ENCODE measurements at places on chromosomes 13 and 19.

GRCh38 chr19:35034005-35034502 is 3.8 kb downstream of the SCN1B start:
- DNase-seq: no peak

DNA sequence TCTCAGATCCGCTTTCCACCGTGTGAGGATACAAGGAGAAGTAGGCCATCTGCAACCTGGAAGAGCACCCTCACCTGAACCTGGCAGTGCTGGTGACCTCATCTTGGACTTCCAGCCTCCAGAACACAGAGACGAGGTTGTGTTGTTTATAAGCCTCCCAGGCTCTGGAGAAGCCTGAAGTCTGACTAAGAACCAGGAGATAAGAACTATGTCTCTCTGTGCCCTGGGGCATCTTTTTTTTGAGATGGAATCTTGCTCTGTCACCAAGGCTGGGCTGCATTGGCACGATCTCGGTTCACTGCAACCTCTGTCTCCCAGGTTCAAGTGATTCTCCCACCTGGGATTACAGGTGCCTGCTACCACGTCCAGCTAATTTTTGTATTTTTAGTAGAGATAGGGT is 14.5 kb downstream of the FCGBP start:
- DNase-seq: no peak

- no peak for DNase-seq
Measured at GRCh38 chr13:96252903-96253302, 163.0 kb downstream of the HS6ST3 start.

DNA sequence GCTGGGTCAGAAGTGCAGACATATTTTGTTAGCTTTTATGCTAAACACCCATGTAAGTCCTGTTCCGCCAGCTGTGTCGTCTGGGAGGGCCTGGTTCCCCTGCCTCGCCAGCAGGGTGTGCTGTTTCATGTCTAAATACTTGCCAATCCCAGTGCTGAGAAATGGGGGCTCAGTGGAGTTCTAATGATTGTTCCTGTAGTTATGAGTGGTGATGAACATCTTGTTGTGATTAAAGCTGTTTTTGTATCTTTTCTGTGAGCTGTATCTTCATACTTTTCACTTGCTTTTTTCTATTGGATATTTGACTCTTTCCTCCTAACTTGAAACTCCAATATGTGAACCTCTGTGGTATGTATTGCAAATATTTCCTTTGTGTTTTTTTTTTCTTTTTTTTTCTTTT is 32.7 kb downstream of the KDM4B start:
- DNase-seq: peak; percentile 59

DNA sequence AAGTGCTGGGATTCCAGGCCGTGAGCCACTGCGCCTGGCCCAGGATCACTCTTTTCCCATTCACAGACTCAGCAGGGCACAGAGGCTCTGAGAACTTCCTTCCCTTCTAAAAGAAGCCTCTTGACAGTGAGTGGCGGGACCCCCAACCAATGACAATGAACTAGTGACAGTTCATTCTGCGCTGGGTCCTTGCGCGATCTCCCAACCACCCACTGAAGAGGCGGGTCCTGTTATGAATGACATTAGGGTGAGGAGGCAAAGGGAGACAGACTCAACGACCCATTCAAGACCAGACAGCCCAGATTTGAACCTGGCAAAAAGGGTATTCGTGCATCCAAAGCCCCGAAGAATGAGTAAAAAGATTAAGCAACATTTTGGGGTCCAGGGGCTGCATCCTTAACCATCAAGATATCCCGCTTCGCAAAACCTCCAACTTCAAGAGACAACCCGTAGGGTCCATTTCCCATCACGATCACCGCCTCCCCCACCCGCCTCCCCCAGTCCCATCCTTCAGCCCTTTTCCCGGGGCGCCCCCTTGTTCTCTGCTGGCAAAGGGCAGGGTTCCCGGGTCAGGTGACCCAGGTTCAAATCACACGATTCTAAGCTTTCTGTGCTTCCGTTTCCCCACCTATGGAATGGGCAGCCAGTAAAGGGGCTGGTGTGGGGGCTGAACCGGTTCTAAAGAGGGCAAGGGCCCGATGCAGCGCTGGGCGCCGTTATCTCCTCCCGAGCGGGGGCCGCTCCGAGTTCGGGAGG is 719 bp downstream of the SUGP2 start:
- DNase-seq: peak; percentile 77

- no peak for DNase-seq
Measured at GRCh38 chr19:50365434-50366306, at the start of gene NAPSA. Gene NAPSA (minus strand): TSS chr19:50365639. CDS start chr19:50365621, 18 bp downstream.

DNA sequence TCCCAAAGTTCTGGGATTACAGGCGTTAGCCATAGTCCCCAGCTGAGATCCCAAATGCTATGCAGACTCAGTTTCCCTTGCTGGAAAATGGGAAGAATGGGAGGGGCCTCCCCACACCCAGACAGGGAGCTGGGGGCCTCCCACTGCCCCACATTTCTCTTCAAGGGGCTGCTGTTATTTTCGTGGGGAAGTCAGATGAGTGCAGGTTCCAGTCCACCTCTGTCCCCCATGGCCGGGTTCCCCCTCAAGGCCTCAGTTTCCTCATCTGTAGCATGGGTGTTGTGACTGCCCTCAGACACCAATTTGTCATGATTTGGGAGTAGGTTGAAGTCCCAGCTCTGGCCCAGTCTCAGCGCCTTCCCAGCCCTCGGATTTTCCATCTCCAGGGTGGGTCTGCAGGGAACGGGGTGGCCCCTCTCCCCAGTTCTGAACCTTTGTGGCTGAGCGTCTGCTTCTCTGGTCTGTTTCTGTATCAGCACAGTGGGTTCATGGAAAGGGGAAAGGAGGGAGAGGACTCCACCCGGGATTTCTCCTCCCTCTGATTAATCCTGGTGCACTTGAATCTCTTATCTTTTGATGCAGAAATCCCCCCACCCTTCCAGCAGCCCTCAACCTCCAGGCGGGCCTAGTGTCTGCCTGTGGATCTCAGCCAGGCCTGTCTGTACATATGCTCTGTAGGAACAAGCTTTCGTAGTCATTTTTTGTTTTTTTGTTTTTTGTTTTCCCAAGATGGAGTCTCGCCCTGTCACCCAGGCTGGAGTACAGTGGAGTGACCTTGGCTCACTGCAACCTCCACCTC is 12.2 kb downstream of the NFIC start:
- no peak for DNase-seq

GRCh38 chr13:43365039-43365344 is 341.6 kb downstream of the DNAJC15 start:
- no peak for DNase-seq

DNA sequence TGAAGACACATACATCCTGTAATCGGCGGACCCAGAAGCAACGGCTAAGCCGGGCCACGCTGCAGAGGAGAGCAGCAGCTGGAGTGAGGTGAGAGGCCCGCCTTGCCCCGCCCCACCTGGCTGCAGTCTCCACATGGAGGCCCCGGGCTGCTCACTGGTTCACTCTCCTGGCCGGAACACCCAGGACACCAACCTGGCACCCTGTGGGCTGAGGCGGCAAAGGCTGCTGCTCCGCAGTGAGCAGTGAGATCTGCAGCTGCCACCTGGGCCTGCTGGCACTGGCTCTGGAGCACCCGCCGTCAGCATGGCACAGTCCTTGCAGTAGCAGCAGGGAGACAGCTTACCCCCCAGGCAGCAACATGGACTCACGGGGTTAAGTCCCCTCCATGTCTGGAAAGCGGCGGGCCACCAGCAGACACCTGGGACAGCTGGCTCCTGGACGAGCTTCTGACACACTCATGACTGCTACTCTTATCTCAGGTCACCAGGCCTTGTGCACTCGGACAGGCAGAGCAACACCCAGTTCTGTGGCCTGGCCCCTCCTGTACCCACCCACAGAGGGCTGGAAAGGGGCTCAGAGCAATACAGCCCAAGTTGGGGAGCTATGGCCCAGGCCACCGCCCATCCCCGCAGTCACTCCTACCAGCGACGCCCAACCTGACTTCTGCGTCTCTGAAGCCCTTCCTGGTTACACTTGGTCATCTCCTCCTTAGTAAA is 13.2 kb upstream of the KPTN start:
- no peak for DNase-seq

GRCh38 chr19:5002143-5002542 is 33.2 kb downstream of the KDM4B start:
- DNase-seq: peak; percentile 60

DNA sequence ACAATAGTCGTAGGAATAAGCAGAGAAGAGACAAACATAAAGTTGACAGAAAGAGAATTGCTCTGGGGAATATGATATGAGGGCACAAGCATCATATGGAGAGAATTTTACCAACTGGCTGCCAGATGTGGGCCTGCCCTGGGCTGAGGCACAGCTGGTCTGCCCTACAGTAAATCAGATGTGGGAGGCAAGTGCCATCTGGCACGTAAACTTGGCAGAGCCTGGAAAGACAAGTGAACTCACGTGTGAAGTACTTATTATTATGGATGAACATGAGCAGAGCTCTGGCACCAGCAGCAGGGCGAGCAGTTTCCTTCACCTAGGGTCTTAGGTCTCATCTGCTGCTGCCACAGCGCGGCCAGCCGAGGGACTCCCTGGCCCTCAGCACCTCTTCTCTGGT is 20.6 kb downstream of the PCDH8 start:
- no peak for DNase-seq

- DNase-seq: no peak
Measured at GRCh38 chr13:43470610-43471009, 316.2 kb downstream of the ENOX1 start.

- no peak for DNase-seq
Measured at GRCh38 chr19:2561221-2561620, 85.3 kb downstream of the GADD45B start.

DNA sequence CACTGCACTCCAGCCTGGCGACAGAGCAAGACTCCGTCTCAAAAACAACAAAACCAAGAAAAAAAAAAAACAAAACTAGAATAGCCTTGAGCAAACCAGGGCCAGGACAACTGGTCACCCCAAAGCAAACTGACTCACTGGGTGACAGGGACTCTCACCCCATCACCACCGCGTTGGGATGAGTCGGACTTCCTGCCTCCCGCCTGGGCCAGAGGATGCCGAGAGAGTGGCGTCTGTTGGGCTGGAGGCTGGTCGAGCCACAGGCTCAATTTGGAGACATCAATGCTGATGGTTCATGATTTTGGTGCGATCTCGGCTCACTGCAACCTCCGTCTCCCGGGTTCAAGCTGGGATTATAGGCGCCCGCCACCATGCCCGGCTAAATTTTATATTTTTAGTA is 11.6 kb downstream of the TMPRSS9 start:
- no peak for DNase-seq

DNA sequence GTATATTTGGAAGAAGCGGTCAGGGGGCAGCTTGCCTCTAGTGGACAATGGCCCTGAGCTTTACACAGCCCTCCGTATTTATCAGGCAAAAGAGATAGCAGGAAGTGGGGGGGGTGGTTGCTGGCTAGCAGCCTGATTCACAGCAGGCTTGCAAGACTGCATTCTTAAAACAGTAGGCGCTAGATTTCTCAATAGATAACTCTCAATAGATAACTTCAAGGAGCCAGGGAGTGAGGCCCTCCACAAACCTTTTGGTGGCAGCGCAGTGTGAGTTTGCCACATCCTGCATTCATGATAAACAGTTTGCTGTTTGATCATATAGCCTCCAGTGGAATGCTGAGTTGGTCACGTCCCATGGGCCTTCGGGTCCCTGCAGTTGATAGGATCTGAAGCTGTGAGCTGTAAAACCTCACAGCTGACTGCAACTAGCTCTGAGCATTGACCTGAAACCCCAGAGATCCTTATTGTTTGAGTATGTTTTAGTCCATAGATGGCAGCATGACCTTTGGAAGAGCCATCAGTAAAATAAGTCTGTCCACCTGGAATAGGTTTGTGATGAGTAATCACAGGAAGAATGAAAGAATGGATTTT is 12.2 kb downstream of the FPR3 start:
- DNase-seq: peak; percentile 43

- DNase-seq: no peak
Measured at GRCh38 chr19:36097036-36097435, 13.9 kb upstream of the OVOL3 start.

GRCh38 chr19:42606660-42607351 is 12.1 kb upstream of the CEACAM8 start:
- DNase-seq: peak; percentile 75

DNA sequence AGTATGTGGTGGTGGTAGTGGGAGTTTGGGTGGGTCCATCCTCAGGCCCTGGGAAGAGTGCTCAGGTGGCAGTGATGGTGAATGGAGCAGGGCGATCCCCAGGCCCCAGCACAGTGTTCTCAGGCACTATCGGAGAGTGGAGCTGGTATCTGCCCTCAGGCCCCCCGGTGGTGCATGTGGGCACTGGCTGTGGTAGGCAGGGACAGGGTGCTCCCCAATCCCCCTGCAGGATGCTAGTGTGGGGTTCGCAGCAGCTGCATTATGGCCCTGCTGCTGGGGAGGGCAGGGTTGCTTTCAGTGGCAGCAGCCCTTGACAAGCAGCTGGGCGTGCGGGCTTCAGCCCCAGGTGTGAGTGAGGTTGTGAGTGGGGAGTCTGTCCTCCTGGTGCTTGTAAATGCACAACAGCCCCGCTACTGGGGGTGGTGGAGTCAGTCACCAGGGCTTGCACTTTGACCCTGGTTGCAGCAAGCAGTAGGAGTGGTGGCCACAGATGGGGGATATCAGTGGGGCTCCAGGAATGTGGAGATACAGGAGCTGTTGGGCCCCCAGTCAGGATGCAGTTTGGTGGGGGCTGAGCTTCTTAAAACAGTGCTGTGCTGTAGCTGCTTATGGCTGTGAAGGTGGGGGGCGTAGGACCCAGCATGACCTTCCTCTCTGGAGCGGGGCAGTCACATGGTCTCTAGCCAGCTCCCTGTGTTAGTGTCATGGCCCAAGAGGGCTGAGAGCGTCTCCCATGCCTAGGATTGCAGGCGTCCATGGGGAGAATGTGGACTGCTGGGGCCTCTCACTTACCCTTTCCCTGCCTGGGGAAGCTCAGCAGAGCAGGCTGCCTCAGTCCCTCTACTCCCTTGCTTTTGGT is 38.7 kb upstream of the ARHGEF7 start:
- DNase-seq: no peak

- no peak for DNase-seq
Measured at GRCh38 chr13:79919091-79919490, 421.8 kb downstream of the SPRY2 start.

- no peak for DNase-seq
Measured at GRCh38 chr13:23671377-23671776, 101.2 kb downstream of the TNFRSF19 start.

- no peak for DNase-seq
Measured at GRCh38 chr19:30547246-30547645, 175.1 kb downstream of the ZNF536 start.

- DNase-seq: no peak
Measured at GRCh38 chr13:51923983-51924539, 62.3 kb downstream of the CCDC70 start.

- no peak for DNase-seq
Measured at GRCh38 chr19:49952479-49952836, 8.5 kb downstream of the SIGLEC11 start.

DNA sequence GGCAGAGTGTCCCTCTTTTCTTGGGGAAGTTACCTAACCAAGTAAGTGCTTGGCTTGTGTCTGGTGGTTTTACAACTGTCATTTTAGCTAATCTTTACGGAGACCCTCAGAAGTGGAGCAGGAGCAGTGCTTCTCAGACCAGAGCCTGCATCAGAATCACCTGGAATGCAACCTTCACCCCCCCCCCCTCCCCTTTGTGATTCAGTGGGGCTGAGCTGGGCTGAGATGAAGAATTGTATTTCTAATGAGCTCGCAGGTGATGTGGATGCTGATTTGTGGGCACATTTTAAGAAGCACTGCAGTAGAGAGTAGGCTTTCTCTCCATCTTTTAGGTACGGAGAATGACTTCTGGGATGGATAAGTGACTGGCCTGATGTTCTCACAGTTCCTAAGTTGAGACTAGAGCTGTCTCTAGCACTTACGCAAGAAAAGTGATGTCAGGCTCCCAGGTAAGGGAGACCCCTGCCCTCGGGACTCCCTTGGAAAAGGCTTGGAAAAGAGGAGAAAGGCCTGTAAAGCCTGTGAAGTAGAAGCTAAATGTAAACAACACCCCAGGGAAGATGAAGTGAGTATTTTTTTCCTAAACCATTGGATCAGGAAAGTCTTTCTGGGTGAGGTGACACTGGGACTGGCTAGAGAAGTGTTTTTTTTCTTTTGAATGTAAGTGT is 23.3 kb upstream of the RNF113B start:
- DNase-seq: no peak

Measured in Caco-2 (cell line).